ENCODE measurements at places on chromosomes 7 and 10. TPM values are rescaled to one million over a fixed set of nuclear protein-coding genes. Genes with fewer than 3 reads are reported as not detected.

- no peak for DNase-seq
Observed at GRCh38 chr7:131011976-131012375, 278.0 kb upstream of the KLF14 start.

DNA sequence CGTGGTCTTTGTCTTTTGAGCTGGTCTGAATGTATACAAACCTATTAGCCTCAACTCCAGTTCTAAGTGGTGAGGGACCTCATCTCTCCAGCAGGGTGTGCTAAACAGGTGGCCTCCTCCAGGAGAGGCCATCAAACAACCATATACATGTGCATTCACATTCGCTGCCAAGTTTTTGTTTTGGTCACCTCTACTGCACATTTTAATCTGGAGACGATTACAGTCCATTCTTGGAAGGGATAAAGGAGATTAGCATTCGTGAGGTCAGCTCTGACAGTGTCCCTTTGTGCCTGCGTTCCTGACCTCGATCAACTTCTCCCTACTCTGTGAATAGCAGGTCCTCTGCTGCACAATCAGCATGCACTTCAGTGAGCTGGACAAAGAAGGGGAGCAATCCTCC lies 60.8 kb downstream of the RHOBTB1 start:
- DNase-seq = no peak

DNA sequence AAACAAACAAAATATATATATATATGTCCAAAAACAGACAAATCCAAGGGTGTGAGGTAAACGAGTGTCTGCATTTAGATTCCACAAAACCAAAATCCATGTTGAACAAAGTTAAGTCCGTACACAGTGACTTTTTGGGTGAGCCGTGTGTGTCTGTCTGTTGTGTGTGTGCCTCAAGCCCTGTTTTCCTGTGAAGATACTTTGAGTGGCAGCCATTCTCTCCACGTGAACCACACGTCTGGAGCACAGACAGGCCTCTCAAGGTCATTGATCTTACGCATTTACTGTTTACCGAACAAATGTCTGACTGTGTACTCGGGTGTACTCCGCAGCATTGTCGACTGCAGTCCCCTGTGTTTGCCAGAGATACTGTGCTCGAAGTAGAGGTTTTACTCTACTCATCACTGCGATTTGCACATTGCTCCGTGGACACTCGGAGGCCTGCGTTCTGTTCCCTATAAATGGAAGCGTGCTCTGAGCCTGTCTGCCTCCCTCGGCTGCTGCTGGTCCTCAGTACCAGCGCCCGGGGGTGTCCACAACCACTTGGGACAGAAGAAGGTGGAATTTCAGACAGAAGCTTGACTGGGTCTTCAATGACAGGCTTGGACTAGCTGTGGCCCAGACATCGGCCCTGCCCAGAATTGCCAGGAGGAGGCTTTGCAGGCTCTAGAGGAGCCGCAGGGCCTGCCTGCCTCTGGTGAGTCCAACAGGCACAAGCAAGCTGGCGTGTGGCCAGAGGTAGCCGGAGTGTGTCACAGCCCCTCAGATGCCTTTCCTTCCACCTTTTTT lies 22.1 kb downstream of the CYP17A1 start:
- DNase-seq = peak; percentile 56

DNA sequence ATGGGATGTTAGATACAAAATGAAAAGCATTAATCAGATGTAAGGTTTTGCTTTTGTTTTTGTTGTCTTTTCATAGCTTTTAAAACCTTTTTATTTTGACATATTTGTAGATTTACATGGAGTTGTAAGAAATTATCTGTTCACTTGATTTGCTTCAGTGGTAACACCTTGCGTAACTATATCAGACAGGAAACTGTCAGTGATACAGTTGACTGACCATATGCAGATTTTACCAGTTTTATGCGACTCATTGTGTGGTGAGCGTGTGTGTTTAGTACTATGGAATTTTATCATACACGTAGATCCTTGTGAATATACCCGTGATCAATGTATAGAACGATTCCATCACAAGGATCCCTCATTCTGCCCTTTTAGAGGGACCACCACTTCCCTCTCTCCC lies 701.4 kb downstream of the SUGCT start:
- DNase-seq = no peak

- no peak for DNase-seq
Observed at GRCh38 chr10:74924251-74924963, 98.0 kb downstream of the KAT6B start.

GRCh38 chr10:110017907-110018306 lies 10.1 kb downstream of the ADD3 start:
- no peak for DNase-seq

TAS2R3 gene
- 6.3 TPM for total RNA-seq

MYH16 gene
- not detected for total RNA-seq
